ENCODE measurements at places on chromosomes 5 and 9.

GRCh38 chr9:34493972-34494535 is 28.7 kb downstream of the ENHO start:
- DNase-seq: peak; percentile 17

- DNase-seq: no peak
Measured at GRCh38 chr9:5499157-5499556, 11.2 kb upstream of the PDCD1LG2 start.

GRCh38 chr5:140055152-140055551 is 12.1 kb upstream of the NRG2 start:
- DNase-seq: no peak

DNA sequence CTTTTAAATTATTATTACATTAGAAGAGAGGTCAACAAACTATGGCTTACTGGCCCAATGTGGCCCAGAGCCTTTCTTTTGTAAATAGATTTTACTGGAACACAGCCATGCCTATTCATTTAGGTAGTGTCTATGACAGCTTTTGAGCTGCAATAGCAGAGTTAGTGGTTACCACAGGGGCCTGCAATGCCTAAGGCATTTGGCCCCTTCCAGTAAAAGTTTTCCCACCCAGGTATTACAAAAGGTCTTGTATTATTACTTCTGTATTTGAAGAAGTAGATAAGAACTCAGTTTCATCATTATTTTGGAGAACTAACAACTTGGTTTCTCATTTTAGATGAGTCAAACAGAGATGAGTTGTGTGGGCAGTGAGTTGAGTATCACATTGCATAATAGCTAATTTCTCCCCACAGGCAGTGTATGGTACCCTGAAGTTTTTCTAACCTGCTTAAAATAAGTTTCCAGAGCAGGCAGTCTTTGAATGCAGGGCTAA is 9.5 kb downstream of the MTRR start:
- DNase-seq: no peak

GRCh38 chr9:34782372-34782771 is 72.4 kb upstream of the CCL21 start:
- DNase-seq: no peak

DNA sequence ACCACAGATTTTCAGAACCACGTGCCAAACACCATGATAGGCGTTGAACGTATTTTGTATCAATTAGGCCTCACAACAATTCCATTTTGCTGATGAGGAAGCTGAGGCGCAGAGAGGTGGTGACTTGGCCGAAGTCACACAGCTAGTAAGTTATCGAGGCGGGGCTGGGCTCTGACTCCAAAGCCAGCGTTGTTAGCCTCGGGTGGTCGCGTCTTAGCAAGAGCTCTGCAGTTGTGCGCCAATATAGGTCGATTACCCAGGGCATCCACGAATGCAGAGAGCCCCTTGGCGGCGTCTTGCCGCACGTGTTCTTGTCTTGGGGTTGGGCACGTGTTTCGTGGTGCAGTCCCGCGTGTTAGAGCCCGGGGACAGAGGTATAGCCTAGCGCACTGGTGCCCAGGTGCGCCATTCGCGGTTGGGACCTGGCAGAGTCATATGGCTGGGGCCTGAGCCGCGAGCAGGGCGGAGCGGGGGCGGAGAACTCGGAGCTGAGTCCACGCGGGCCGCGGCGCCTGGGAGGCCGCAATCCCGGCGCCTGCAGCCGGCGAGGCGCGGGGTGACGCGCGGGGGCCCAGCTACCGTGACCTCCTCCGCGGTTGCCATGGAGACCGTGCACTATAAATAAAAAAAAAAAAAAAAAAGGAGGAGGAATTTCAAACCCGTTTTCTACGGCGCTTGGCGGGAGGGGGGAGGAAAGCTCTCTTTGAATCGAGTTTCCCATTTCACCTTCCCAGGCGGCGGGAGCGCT is 62.3 kb downstream of the CXXC5 start:
- DNase-seq: peak; percentile 71

- DNase-seq: no peak
Measured at GRCh38 chr9:117706421-117707116, 2.4 kb downstream of the TLR4 start.

DNA sequence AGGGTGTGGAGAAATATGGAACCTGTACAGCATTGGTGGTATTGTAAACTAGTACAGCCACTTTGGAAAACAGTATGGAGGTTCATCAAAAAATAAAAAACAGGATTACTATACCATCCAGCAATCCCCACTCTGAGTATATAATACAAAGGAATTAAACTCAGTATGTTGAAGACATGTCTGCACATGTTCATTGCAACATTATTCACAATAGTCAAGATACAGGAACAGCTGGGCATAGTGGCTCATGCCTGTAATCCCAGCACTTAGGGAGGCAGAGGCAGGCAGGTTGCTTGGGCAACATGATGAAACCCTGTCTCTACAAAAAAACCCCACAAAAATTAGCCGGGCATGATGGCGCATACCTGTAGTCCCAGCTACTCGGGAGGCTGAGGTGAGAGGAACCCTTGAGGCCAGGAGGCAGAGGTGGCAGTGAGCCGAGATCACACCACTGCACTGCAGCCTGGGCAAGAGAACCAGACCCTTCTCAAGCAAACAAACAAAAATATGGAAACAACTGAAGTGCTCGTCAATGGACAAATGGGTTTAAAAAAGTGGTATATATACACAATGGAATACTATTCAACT is 63.6 kb downstream of the TMEM174 start:
- no peak for DNase-seq

DNA sequence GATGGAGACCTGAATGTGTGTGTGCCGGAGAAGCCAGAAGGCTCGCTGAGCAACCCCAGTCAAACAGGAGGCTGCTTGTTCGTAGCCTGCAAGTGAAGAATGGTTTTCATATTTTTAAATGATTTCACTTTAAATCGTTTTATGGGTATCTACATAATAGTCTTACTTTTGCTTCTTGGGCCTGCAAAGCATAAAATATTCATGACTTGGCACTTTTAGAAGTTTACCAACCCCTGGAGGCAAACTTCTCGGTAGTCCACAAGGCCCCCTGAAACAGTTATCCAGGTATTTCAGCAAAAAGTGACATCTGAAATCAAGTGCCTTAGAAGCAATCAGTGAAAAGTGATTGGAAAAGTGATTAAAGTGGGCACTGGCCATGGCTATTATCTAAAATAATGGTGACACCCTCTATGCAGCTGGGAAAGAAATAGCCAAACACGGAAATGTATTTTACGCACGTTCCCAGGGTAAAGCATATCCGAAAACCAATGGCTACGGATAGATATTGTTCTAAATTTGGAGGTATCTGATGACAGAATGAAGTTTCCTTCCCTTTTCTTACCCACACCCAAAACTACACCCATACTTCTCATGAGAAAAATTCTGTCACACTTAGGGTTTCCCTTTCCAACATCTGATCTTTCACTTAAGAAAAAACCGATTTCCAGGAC is 39.0 kb downstream of the RAPGEF1 start:
- DNase-seq: no peak

- DNase-seq: no peak
Measured at GRCh38 chr5:103452666-103453065, 109.9 kb downstream of the NUDT12 start.

DNA sequence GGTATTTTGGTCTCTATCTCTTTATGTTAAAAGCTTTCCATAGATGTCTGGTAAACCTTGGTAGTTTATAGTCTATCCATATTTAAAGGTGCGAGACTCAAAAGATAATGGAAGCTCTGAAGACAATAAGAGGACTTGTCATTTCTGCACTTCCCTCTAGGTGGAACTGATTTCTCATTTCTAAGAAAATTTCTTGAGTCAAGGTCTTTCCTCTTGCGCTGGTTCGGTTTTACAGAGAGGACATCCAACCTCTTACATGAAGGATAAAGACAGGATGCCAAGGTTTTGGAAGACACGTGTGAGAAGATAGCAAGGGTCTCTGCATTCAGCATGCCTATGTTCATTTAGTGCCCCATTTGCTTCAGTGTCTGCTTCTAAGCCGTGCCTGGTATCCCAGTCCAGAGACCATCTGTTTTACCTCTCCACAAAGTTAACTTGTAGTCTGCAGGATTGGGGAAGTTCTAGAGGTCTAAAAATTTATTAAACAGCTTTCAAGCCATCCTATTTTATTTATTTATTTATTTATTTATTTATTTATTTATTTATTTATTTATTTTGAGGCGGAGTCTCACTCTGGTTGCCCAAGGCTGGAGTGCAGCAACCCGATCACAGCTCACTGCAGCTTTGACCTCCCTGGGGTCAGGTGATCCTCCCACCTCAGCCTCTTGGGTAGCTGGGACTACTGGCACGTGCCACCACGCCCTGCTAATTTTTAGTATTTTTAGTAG is 41.6 kb downstream of the KIAA1191 start:
- DNase-seq: no peak

- no peak for DNase-seq
Measured at GRCh38 chr9:133693703-133694529, 44.2 kb downstream of the SARDH start.

- DNase-seq: no peak
Measured at GRCh38 chr5:149857499-149857898, 87.1 kb downstream of the PDE6A start.

- DNase-seq: no peak
Measured at GRCh38 chr9:124932333-124932732, 8.6 kb downstream of the GOLGA1 start.

DNA sequence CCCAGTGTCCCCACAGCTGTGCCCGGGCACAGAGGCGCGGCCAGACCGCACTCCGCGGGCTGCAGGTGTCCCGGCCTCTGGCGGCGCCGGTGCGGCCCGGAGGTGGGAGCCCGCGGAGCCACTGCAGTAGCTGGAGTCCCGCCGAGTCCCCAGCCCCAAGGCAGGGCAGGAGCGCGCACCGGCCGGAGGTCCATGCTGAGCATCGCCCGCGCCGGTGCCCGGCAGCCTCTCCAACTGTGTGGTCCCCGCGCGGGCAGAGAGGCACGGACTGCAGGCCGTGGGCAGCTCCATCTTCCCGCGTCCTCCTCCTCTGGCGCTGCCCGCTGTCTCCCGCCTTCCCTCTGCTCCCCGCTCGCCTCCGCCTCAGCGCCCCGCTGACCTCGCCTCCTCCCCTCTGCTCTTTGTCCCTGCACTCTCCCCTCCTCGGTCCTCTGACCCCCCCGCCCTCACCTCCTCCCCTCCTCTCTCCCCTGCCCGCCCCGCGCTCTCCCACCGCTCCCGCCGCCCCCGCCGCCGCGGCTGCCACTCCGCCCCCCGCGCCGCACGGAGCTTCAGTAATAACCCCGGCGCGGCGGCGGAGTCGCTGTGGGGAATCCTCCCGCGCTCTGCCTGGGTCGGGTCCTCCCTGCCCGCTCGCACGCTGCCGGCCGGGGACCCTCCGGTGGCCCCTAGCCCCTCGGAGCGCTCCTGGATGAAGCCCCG is at the start of gene ADAMTS16:
ADAMTS16 (plus strand) TSS at position 554 of the 702 bp plus-strand sequence; CDS start at position 692, 138 bp downstream.
- DNase-seq: no peak

DNA sequence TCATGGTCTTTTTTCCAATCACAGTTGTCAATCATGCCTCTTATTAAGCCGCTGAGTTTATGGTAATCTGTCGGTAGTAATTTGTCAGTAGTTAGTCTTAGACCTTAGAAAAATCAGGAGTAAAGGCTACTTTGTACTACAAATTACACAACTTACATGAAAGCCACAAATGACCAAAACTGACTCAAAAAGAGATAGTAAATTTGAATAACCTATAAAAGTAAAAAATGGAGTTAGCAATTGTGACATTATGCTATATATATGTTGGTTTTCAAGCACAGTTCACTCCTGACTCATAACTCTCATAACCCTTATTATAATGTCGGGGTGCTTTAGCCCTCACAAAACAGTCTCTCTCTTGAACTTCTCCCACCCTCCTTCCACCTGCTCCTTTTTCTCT is 251.8 kb downstream of the ROR2 start:
- DNase-seq: no peak

DNA sequence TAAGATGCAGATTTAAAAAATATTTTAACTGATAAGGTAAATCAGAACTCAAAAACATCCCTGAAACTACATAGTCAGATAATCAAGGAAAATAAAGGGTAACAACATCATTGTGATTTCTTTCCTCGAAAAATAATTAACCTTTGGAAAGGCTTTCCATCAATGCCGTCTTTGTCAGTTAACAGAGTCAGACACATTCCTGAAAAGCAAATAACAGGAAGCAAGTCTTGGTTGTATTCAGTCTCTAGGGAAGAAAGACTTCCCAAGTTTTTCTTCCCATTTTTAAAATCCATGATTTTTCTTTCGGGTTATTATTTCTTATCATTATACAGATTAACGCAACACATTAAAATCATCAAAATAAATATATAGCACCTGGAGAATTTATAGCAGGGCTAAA is 256.4 kb upstream of the CDH6 start:
- no peak for DNase-seq

DNA sequence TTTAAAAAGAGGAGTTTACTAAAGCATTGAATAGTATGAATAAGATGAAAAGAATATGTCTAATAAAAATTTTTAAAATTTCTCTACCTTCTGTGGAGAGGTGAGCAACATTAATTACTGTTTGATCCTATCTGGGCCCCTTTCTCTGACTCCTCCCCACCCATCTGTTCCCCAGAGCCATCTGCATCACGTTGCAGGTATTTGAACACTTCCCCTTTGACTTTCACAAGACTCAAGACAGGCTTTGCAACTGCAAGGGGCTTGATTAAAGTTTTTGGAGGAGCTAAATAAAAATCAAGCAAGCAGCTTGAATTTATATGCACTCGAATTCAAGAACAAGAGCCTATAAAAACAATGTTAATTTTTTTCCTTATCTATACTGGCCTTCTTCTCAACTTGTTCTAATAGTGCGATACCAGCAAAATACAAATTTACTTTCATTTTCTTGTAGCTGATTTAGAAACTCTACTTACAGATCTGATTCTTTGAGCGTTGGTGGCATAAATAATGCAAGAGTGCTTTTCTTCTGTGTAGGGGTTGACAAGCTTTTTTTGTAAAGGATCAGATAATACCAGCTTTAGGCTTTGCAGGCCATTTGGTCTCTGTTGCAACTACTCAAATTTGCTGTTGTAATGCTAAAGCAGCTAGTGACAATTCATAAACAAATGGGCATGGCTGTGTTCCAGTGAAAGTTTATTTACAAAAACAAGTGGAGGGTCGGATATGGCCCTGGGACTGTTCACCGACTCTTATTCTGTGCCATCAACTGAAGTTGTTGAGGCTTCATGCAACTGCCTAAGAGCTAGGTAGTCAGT is 21.2 kb downstream of the TXNDC8 start:
- no peak for DNase-seq

GRCh38 chr5:91906027-91906426 is 522.9 kb upstream of the ARRDC3 start:
- no peak for DNase-seq

GRCh38 chr9:80792726-80793125 is 896.6 kb downstream of the TLE1 start:
- DNase-seq: no peak

DNA sequence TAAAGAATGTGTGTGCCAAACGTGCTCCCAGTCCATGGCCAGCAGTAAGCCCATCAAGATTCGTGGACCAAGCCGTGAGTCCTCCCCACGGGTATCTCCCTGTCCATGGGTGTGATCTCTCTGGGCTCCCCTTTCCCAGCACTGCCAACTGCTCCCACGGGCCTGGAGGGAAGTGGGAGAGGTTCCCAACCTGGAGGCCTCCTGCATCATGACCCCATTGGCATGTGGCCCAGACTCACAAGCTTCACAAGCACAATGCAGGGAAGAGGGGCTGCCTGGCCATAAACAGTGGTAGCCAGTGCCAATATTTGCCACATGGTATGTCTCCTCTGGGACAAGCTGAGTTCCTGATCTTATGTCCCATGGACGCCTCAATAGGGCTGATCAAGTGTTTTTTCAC is 59.1 kb downstream of the ABLIM3 start:
- DNase-seq: no peak

Measured in activated naive CD8-positive, alpha-beta T cell treated with anti-CD3 and anti-CD28 coated beads for 36 hours (primary cell).